ENCODE measurements at places on chromosomes 4 and X.
A peak's percentile ranks its signal among the peaks of the same experiment; 100 is the strongest.

DNA sequence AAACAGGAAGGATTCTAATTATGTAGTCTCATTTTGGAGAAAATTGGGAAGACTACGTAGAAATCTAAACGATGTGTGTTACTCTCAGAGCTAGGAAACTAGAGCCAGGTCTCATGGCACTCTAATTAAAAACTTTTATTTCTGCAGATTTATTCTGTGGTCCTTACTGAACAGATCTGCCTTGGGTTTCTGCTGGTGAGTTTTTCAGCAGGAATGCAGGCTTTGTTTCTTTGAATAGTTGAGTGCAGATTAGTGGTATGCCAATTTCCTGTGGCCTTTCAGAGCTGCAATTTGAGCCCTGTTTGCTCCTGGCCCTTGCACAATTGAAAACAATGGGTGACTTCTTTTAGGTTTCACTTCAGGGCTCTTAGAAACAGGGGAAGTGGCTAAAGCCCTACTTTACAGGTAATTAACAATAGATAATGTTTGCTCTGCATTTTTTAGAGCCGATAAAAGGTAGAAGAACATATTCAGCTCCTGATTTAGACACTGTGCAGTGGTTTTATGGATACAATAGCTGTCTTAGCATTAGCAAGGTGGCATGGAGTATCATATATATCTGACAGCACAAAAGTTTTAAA is 21.8 kb downstream of the SPRY1 start:
- peak; percentile 42 for DNase-seq

GRCh38 chr4:47659342-47659741 is 174.3 kb downstream of the ATP10D start:
- DNase-seq, result no peak

DNA sequence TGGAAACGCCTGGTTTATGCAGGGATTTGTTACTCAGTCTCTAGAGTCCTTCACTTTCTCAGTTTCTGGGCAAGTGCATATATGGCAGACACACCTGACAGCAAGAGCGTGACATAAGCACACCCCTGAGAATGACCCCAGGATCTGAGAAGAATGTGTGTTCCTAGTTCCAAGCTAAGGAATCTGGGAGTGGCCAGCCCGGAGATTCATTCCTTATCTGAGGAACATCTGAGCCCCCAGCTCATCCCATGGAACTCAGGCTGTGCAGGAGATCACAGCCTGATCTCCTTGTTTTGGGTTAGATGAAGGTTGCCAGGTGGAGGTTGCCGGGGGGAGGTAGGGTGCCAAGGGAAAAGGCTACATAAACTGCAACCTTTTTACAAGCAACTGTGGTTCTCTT is 23.8 kb upstream of the KIAA0232 start:
- DNase-seq, result no peak

DNA sequence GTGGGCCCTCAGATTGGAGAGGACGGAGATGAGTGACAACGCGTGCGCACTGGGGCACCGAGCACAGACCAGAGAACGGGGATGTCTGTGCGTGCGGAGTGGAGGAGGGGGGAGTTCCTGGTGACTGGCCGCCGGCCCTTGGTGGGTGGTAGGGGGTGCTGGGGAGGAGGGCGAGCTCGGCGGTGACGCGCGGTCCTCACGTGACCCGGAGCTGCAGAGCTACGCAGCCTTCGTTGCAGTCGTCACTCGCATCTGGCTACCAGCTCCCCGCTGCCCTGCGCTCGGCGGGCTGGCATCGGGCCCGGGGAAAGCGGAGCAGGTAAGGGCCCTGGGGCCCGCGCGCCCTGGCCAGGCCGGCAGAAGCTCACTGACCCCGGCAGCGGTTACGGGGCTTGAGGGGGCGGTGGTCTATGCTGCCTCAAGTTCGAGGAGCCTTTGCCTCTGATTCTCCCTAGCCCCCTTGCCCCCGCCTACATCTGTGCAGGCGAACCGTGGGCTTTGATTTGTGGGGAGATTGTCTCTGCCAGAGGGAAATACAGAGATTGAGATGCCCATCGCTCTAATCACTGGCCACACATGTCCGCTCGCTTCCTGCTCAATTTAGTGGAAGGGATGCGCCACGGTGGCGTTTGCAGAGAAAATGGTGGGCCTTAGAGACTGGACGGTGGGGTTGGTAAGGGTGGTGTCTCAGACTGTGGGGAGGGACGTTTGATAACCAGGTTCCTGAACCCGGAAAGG is at the start of gene ARMCX4:
Gene ARMCX4 (plus strand): TSS at position 245 of the 738 bp plus-strand sequence. CDS start 3,134 bp downstream, outside the sequence.
- peak; percentile 32 for DNase-seq

GRCh38 chrX:56068274-56068758 is 163.8 kb upstream of the KLF8 start:
- DNase-seq, result no peak

- no peak for DNase-seq
Observed at GRCh38 chr4:2096073-2096609, 37.0 kb downstream of the NAT8L start.

DNA sequence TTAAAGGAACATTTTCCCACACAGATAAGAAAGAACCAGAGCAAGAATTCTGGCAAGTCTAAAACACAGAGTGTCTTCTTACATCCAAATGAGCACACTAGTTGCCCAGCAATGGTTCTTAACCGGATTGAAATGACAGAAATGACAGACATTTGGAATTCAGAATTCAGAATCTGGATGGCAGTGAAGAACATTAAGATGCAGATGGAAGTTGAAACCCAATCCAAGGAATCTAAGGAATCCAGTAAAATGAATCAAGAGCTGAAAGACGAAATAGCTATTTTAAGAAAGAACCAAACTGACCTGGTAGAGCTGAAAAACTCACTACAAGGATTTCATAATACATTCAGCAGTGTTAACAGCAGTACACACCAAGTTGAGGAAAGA is 21.5 kb downstream of the ANAPC10 start:
- no peak for DNase-seq

- no peak for DNase-seq
Observed at GRCh38 chr4:147340111-147340510, 140.8 kb upstream of the EDNRA start.

- no peak for DNase-seq
Observed at GRCh38 chr4:123170843-123171242, 225.8 kb upstream of the SPRY1 start.

DNA sequence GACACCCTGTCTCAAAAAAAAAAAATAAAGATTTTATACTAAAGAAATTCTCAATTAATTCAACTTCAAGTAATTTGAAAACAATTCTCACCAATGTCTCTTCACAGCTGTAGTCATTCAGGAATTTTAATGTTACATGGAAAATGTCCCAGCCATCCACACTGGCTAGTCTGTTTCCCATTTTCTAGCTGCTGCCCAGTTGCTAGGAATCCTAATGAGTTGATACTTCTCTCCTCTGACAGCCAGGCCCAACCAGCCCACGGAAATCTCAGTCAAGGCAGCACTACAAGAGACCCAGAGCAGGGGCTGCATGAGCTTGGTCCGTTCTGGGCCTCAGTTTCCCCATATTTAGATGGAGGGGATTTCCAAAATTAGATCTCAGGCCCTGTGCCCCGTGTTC is 59.1 kb downstream of the CASP3 start:
- no peak for DNase-seq

DNA sequence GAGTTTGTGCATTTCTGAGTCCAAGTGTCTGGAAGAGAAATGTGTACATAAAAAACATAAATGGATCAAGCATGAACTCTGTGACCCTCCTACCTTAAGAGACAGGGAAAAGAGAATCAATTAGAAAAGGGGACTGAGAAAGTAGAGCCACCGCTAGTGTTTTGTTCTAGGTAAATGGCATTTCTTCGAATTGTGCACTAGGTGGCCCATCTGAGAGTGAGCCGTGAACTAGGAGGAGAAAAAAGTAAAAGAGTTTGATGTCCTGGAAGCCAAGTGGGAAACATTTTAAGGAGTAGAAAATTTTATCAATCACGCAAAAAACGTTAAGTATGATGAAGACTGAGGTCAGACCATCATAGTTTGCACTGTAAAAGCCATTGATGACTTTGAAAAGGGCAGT is 55.1 kb downstream of the NAF1 start:
- no peak for DNase-seq

GRCh38 chrX:49053223-49054072 is 5.4 kb upstream of the CCDC120 start:
- DNase-seq, result no peak

- DNase-seq, result no peak
Observed at GRCh38 chr4:8534129-8534528, 46.1 kb upstream of the GPR78 start.

GRCh38 chr4:159199826-159200225 is 96.9 kb downstream of the RAPGEF2 start:
- DNase-seq, result no peak

- no peak for DNase-seq
Observed at GRCh38 chr4:107077192-107077591, 41.1 kb upstream of the DKK2 start.

DNA sequence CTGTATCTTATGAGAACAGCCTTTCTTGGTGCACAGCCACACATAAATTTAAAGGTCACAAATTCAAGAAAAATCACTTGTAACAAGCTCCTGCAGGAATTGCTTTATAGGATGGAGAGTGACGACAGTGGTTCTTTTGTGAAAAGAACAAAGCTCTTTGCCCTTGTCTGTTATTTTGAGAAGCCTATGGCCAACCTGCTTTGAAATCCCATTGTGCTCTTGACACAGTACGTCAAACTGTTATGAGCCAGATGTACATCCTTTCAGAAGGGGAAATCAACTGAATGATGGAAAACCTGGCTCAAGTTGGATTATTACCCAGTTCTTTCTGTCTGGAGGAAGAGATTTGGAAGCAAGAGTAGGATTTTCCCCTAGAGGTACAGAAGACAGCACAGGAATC is 1454.2 kb downstream of the ARAP2 start:
- no peak for DNase-seq

- no peak for DNase-seq
Observed at GRCh38 chr4:7515390-7515902, 80.7 kb upstream of the PSAPL1 start.

DNA sequence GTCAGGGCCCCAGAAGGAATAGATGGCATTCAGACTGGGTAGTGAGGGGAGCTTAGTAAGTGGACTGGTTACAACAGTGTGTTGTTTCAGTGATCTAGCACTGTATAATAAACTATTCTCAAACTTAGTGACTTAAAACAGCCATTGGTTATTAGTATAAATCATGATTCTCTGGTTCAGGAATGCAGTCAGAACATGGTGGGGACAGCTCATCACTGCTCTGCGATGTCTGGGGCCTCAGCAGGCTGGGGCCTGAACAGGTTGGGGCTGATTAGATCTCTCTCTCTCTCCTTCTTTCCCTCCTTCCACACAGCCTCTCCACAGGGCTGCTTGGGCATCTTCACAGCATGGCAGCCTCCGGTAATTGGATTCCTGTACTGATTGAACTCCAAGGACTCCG is 160.4 kb downstream of the GATB start:
- no peak for DNase-seq

GRCh38 chrX:136541294-136541693 is 9.3 kb downstream of the VGLL1 start:
- DNase-seq, result no peak

GRCh38 chrX:56066016-56066415 is 166.1 kb upstream of the KLF8 start:
- no peak for DNase-seq

DNA sequence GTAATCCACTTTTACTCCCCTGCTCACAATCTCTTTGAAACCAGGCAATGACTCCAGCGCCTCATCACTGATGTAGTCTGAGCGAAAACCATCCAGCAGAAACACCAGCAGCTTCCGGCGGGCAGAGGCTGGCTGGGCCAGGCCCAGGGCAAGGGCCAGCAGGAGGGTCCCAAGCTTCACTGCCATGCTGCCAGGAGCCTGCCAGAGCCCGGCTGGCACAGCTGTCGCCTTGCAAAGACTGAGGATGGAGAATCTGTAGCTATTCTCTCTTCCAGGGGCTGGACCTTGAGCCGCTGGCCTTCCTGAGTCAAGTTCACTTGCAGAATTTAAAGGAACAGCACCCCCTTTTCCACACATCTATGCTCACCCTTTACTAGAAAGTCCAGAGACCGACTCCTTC is at the start of gene ENPP6:
Gene ENPP6 (minus strand): TSS at position 240 of the 400 bp plus-strand sequence. CDS start 54 bp downstream, at position 186.
- DNase-seq, result no peak

DNA sequence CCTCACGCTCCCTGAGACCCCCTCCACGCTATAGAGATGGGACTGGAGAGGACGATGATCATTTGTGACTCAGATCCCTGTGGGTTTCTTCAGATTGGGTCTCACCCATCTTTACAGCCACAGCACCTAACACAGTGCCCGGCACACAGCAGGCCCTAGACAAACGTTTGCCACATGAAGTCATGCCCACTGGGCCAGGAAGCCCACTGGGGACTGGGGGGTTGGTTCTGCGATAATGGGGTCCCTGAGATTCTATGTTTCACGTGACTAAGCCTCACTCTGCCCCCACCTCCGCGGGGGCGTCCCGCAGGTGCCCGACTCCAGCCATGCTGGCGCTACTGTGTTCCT is 3.8 kb downstream of the SOD3 start:
- no peak for DNase-seq

DNA sequence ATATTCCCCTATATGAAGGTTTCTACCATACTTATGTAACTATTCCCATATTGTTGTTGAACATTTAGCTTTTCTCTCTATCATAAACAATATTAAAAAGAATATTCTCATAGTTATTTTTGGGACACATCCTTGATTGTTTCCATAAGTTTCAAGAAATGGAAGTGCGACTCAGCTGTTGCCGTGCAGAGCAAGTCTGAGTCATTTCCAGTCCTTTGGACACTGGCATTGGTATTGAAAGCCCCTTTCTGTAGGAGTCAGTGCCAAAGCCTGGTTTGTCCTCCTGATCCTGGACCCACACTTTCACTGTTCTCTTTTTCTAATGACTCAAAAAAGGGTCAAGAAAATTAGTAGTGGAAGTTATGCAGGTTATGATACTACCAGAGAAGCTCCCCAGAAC is 108.3 kb upstream of the DIAPH2 start:
- no peak for DNase-seq

- DNase-seq, result no peak
Observed at GRCh38 chr4:42152507-42153504, at the start of gene BEND4. Gene BEND4 (minus strand): TSS chr4:42152655. CDS start chr4:42152143, 512 bp downstream.

DNA sequence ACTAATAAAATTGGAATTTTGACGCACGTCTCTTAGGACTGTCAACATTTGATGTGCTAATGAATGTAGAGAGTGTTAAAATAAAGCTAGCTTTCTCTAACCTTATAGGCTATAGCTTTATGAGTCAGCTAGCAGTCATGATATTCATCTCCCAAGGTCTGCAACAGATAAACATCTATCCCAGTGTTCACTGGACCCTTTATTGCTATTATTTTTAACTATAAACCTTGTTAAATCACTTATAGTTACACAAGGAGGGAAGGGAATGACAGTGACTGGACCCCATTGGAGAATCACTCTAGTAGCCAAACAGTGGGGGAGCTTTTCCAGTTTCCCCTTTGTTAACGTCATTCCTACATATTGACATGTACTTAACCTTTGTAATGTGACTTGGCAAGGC is 67.9 kb upstream of the SHISA3 start:
- no peak for DNase-seq

DNA sequence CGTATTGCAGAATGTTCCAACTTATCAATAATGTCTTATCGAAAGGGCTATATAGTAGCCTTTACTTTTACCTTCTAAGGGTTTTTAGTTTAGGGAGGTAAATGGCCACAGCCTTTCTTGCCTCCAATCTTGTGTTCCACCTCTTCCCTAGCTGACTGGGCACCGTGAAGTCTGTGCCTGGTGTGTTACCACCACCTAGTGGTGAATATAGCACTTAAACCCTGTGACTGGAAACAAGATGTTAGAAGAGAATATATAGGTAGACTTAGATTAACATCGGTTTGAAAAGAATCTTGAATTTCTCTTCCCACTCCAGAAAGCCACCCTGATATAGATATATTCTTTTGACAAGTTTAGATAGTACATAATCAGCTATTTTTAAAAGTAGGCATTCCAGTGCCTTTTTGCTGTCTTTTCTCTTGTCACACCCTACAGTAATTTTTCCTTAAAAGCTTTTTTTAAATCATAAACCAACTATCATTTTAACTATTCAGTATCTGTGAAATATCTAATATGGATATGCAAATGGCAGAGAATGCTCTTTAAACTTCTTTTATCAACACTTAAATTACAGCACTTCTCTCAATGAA is 27.8 kb upstream of the ADH7 start:
- no peak for DNase-seq

Measured in NCI-H1417 treated with DMSO at 0.1 percent for 48 hours (cell line).